ENCODE measurements at places on chromosomes 5 and 9. TPM values are rescaled to one million over a fixed set of nuclear protein-coding genes. Genes with fewer than 3 reads are reported as not detected.

RNF180 gene
- total RNA-seq: not detected

OLFML2A gene
- total RNA-seq: not detected

MARVELD2 gene
- total RNA-seq: 0.07 TPM

ALDH1A1 gene
- not detected for total RNA-seq

DNA sequence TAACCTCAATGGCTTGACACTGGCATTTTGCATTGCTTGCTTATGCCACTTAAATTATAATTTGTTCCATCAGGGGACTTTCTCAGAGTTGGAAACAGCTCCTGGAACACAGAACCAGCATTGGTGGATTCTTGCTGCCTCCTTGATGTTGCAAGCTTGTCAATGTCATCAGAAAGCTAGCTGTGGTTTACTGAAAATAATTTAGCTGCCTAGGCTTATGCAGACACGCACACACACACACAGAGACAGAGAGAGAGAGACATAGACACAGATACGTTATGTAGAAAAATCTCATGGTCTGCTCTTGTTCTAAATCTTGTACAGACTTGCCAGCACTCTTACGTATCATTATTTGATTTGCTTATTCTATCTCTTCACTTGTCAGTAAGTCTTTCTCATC, 78.0 kb downstream of the HMHB1 start:
- H3K27ac ChIP-seq: no peak overlapping the region
- no peak for DNase-seq
- no peaks in the 10 kb centered on the region for H3K36me3 ChIP-seq
- peaks cover 1% of the 10 kb centered on the region for H3K4me1 ChIP-seq
- peaks cover 2% of the 10 kb centered on the region for H3K27me3 ChIP-seq

DNA sequence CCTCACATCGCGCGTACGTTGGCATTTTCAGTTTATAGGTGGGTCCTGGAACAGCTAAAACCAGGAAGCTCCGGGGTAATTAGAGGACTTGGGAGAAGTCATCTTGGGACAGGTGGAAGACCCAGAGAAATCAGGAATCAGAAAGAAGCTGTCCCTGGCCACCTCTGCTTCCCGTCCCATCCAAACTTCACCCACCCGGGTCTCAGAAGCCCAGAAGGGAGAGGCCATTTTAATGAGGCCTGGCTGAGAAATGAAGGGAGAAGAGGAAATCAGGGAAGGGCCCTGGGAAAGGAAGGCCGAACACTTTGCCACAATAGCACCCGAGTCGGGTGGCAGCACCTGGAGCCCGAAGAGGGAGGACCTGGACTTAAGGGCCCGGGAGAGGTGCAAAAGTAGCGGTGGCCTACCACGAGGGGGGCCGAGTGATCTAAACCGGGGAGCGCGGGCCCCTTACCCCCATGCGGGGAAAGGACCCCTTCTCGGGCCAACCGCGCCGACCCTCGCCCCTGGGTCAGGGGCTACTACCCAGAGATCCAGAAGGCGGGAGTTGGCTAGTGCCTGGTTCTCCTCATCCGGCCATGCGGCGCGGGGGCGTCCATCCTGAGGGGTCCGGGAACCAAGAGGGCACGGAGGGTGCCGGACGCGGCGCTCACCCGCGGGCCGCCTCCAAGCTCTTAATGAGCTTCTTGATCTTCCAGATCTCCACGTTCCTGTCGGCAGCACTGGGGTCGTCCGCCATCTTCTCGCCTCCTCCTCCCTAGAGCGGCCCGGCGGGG, 668 bp downstream of the ETF1 start:
- peaks cover 60% of the 10 kb centered on the region for H3K4me1 ChIP-seq
- peak; percentile 13 for DNase-seq
- H3K36me3 ChIP-seq: peaks cover 23% of the 10 kb centered on the region
- peak overlapping the region; percentile 100 for H3K27ac ChIP-seq
- no peaks in the 10 kb centered on the region for H3K27me3 ChIP-seq

Data from activated CD4-positive, alpha-beta T cell treated with anti-CD3 and anti-CD28 coated beads, Interleukin-2, amount 10 ng/mL, durations not matched to agents 7 days and 5 days (primary cell).